ENCODE measurements at places on chromosomes 16 and 17.

- DNase-seq: no peak
These were observed 136.2 kb upstream of the DNAH9 start for GRCh38 chr17:11461993-11462548.

DNA sequence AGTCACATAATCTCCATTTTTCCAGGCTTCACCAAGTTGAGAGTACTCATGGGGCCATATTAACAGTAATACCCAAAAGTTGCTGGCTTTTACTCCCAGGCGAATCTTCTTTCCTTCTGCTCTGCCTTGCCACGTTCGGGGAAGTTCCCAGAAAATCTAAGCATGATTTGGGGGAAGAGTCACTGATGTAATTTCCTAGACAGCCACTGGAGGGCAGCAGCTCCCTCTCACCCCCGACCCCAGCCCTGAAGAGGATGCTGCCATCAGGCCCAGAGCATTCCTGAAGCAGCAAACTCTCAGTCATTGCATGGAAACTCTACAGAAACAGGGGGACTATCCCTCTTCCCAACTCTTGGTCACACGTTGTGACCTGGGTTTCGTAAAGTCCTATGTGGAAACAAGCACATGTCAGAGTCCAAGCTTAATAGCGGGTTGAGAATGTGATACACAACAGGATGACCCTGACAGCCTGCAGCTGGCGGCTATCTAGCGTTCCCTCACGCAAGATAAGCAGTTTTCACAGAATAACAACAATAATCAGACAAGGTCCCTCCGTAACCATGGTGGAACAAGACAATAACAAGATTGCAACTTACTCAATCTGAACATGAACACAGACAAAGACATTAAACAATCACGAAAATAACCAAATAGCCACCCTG is 43.8 kb upstream of the DHX40 start:
- DNase-seq: peak; percentile 8

- no peak for DNase-seq
These were observed 2.5 kb downstream of the SEC14L1 start for GRCh38 chr17:77143306-77143705.

DNA sequence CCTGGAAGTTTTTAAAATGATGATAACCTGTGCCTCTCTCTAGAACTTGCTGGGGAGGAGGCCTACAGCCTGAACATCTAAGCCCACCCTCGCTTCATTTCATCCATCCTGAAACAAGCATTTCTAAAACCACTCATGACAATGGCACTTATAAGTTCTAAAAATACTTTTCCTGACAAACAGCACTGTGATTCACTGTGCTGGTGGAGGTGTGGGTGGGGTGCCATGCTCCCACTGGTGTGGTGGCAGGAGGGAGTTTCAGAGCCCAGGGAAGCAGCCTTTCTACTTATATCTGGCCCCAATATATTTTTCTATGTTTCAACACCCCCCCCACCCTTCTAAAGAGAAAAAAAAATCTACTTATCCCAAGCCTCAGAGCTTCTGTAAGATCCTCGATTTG is 52.6 kb downstream of the RAB11FIP4 start:
- DNase-seq: no peak

- no peak for DNase-seq
These were observed at the start of gene RAB37 for GRCh38 chr17:74736513-74737298. Gene RAB37 (plus strand): TSS chr17:74737256. CDS start chr17:74737273, 17 bp downstream.

GRCh38 chr17:56395787-56396186 is 197.7 kb upstream of the NOG start:
- DNase-seq: no peak

- DNase-seq: no peak
These were observed 79.9 kb upstream of the CBX4 start for GRCh38 chr17:79919164-79919585.

- DNase-seq: no peak
These were observed 4.3 kb downstream of the ENDOV start for GRCh38 chr17:80419255-80419654.

DNA sequence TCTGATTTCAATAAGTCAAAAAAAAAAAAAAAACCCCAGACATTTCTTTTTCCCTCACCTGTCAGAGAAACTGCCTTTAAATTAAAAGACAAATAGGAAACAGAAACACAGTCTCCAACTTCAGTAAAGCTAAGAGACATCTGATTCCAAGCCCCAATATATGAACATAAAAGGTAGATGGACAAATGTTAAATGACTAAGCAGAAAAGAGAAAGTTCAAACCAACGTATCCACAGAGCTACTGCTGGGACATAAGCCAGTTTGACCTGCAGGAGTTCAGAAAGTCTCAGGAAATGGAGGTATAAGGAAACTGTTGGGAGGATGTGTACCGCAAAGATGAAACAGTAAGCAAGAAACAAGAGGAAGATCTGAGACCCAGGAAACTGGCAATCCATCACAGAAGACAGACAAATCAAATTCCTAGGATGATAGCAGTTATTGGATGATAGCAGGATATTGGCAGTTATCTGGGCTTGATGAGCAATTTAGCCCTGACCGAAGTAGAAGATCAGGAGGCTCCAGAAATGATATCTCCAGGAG is 135.0 kb downstream of the BRIP1 start:
- no peak for DNase-seq

GRCh38 chr16:733382-734207 is 6.7 kb downstream of the HAGHL start:
- DNase-seq: no peak

DNA sequence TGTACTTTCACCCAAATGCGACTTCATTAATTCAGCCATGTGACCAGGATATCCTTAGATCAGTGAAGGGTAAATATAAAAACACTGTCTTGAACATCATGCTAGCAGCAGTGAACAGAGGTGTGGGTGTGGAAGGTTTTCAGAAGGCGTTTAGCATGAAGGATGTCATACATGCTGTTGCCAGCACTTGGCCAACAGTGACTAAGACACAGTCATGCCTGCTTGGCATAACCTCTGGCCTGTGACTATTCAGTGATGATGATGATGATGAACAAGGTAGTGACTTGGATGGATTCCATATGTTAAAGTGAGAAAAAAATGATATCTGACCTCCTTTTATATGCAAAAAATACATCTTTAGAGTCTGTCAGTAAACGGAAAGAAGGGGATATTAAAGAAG is 97.9 kb downstream of the MAP2K4 start:
- no peak for DNase-seq

DNA sequence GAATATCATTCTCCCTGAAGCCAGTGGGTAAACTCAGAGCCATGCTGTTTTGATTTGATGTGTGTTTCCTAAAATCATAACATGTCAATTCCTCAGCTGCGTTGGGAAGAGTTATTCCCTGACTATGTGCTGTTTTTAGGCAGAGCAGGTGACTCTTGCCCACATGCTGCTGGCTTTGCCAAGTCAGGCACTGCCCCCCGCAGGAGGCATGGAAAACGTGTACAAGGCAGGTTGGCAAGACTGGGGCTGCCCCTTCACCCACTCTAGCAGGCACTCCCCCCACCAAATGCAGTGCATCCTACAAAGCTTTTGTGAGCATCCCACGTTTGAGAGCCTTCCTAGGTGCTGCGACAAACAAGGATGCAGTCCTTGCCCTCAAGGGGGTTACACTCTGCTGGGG is 38.3 kb upstream of the NAT9 start:
- DNase-seq: no peak

GRCh38 chr17:42107597-42108576 is 4.6 kb downstream of the DHX58 start:
- peak; percentile 82 for DNase-seq

- no peak for DNase-seq
These were observed 34.9 kb upstream of the RBFOX3 start for GRCh38 chr17:79645777-79646088.

- DNase-seq: no peak
These were observed 59.4 kb upstream of the XYLT1 start for GRCh38 chr16:17529982-17530760.

DNA sequence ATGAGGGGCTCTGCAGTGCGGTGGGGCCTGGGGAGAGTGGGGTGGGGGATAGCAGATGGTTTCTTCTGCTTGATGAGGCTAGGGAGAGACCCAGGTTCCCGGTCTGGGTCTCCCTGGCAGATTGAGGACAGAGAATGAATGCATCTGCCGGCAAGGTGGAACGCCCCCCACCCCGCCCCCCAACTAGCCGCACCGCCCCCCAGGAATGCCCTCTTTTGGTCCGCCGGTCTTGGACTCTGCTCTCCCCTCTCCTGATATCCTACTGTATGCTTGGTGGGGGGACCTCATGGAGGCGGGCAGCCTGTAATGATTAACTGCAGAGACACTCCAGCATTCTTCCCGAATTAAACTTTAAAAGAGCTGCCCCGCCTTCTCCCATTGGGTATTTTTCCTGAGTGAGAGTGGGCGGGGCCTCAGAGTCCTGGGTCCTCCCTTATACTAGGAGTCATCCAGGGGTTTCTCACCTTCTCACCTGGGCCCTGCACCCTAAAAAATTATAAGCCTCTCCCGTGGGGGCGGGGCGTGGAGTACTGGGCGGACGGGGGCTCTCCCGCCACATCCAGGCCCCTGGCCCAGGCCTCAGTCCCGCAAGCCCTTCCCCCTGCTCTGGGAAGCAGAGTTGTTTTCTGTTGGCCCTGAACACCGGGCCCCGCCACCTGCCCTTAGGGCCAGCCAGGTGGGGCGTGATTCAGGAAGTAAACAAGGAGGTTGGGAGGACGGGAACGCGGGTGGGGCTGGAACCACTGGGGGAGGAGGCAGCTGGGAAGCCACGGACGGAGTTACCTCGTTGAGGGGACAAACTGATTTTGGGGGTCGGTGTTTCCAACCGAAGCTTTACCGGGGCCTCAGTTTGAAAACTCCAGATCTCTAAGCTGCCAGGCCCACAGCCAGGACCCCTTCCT is 1.5 kb downstream of the GRB7 start:
- no peak for DNase-seq

GRCh38 chr17:58264407-58265103 is 16.2 kb downstream of the MPO start:
- no peak for DNase-seq

- DNase-seq: no peak
These were observed 1.2 kb downstream of the USP7 start for GRCh38 chr16:8962393-8963009.

GRCh38 chr16:28609631-28610594 is at the start of gene SULT1A1:
Gene SULT1A1 (minus strand): TSS chr16:28610044. CDS start chr16:28608855, 1,189 bp downstream.
- DNase-seq: no peak

GRCh38 chr16:73089420-73089819 is 41.5 kb upstream of the ZFHX3 start:
- DNase-seq: no peak

DNA sequence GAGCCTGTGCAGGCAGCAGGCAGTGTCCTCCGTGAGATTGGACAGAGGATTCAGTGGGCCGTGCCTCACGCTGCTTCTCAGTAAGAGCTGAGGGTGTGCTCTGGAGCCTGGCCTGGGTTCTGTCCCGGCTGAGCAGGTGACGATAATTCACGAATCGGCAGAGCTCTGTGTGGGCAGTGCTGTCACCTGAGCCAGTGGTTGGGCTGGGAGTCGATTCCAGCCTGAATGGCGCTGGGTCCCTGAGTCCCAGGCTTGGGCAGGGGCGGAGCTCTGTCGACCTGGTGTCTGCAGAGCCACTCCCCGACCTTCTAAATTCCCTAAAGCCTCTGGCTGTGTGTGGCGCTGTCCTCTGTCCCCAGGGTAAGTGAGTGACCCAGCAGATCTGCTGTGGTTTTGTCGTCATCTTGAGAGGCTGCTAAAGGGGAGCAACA is 8.4 kb downstream of the ACSF3 start:
- no peak for DNase-seq

- no peak for DNase-seq
These were observed 204.3 kb downstream of the SPECC1 start for GRCh38 chr17:20213449-20213848.

DNA sequence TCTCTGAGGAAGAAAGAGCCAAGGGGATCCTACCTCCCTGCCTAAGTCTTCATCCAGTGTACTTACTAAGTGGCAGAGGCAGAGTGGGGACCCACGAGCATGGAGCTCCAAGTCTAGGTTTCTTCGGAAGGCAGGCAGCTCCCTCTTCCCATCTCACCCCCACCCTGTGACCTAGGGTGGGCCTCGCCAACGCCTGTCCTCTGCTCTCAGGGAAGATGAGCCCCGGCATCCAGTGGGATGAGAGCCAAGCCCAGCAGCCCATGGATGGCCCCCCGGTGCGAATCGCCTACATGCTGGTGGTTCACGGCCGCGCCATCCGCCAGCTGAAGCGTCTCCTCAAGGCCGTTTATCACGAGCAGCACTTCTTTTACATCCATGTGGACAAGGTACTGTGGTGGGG is 8.3 kb downstream of the XYLT2 start:
- no peak for DNase-seq

DNA sequence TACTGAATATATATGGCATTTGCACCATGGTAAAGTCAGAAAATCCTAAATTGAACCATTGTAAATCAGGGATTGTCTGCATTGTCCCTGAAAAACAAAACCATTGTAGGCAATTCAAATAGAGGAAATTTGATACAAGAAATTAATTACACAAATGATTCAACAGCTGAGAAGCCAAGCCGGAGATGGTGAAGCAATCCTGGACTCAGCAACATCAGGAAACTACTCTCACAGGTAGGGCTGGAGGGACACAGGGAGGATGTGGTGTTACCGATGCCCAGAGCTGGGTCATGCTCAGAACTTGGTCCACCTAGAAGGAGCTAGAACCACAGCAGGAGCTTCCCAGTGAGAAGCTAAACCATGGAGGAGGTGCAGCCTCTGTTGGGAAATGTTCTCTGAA is 18.5 kb upstream of the SCNN1B start:
- no peak for DNase-seq

- no peak for DNase-seq
These were observed 426.3 kb downstream of the SLC39A11 start for GRCh38 chr17:72665852-72666851.

DNA sequence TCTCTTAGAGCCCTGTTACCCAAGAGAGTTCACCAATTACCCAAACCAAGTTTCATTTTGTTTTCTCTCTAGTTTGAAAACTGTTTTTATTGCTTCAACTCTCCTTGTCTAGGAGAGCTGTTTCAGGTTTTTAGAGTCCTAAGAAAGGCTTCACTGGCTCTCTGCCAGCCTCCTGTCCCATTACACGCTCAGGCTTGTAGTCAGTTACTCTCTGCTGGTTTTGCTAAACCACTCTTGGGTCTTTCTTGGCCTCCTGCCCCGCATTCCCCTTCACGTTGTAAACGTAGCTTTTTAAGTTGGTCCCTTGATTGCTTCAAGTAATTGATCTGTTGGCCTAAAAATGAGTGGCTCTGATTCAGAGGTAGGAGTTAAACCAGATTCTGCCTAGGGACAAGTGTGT is 529.1 kb downstream of the MAF start:
- DNase-seq: no peak
